ENCODE measurements at places on chromosomes 12 and 14.

DNA sequence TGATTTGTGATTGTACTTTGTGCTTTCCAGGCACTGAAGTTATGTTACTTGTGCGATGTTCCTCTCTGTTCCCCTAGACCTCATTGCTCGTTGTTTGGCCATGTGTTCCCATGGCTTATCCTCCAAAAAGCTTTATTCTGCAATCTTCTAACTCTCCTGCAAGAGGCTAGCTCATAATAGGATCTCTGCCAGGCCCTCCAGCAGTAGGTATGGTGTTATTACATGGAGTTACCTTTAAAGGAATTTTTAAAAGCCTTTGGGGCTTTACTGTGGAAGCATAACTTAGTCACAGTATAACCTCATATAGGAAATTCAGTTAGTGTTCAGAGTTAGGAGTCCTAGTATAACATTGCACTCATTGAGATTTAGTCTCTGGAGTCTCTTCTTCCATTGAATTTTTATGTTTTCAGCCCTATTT is 292.3 kb downstream of the RAD51B start:
- no peak for DNase-seq

- DNase-seq, result no peak
These were observed 3.9 kb downstream of the RNASE11 start for GRCh38 chr14:20583908-20584307.

DNA sequence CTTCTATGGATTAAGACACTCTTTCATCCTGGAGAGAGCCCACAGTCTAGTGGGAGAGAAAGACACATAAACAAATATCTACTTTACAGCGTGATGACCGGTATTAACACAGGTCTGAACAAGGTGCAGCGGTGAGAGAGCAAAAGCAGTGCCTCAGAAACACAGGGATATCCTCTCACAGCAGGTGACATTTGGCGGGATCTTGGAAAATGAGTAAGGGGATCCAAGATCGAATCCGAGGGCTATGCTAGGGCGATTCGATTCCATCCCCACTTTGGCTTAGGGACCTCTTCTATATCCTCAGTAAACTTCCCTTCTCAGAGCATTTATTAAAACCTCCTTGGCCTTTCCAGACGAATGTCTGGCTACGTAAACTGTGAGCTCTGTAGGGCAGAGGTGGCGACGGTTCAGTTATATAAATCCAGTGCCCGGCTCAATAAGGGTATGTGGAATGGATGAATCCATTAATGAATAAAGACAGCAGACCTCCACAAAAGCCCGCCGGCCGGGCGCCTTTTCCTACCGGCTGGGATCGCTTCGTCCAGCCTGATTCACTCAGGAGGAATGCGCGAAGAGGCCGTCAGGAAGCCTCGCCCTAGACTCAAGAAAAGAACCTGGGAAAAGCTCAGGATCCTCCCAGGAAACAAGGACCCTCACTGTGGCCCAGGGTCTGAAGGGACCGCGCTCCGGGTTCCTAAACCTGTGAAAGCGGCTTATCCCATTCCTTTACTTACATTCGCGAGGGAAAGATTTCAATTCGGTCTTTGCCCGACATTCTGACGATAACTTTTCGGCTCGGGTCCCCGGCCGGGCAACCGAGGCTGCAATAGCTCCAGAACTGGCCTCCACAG is 455 bp downstream of the ATP6V1D start:
- DNase-seq, result no peak

GRCh38 chr12:115146453-115146852 is 462.5 kb upstream of the TBX3 start:
- DNase-seq, result no peak

DNA sequence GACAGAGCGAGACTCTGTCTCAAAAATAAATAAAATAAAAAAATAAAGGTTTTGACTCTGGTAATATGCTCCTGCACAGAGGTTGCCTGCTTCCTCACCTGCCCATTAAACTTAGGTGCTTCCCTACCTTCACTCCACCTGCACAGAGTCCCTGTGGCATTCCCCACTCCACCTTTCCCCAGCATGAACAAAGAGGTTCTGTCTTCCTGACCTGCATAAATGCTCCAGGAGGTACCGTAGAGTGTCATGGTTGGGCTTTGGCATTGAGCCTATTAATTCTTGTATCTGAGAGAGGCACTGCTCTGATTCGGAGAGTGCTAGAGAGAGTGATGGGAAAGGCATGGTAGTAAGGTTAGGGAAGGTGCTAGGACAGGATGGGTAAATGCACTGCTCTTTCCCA is 6.3 kb downstream of the ARHGAP9 start:
- no peak for DNase-seq

DNA sequence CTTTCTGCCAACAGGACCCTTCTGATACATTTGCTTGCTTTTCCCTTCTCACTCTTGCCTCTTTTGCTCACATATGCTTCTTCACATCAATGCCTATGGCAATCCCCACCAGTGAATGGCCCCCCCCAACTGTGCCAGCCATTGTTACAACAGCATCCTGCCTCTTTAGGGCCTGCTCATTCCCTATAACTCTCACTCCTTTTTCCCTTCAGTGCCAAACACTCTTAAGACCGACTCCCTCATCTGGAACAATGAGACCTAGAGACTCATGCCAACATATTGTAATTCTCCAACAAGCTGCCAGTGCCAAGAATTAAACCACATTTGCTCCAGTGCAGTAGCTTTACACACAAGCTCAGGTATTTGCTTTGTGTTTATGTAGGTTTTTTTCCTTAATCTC is 189.0 kb downstream of the SOX5 start:
- DNase-seq, result no peak

DNA sequence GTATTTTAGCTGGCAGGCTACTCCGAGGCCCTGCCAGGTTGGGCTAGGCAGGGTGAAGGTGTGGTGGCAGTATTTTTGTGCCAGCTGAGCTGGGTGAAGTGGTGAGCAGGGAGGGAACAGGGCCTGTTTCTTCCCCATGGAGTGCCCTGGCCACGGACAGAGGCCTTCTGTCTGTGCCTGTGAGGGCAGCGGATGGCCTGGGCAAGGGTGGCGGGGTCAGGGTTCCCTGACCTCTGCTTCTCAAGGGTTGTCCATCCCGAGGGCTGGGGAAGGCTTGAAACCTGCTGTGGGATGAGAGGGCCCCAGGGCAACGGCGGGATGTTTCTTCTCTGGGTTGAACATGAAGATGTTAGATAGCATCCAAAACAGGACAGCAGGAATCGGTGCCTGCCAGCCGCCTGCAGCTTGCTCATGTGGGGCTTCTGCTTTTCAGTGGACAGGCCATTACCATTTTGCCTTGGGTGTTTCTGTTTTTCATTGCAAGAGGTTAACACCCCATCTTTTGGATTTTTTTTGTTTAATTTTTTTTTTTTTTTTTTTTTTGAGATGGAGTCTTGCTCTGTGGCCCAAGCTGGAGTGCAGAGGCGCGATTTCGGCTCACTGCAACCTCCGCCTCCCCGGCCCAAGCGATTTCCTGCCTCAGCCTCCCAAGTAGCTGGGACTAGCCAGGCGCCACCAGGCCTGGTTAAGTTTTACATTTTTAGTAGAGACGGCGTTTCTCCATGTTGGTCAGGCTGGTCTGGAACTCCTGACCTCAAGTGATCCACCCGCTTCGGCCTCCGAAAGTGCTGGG is 3.3 kb downstream of the MTA1 start:
- no peak for DNase-seq

- DNase-seq, result no peak
These were observed 34.6 kb downstream of the FIGNL2 start for GRCh38 chr12:51813931-51814310.

- DNase-seq, result no peak
These were observed 8.7 kb upstream of the SMUG1 start for GRCh38 chr12:54197431-54197909.

DNA sequence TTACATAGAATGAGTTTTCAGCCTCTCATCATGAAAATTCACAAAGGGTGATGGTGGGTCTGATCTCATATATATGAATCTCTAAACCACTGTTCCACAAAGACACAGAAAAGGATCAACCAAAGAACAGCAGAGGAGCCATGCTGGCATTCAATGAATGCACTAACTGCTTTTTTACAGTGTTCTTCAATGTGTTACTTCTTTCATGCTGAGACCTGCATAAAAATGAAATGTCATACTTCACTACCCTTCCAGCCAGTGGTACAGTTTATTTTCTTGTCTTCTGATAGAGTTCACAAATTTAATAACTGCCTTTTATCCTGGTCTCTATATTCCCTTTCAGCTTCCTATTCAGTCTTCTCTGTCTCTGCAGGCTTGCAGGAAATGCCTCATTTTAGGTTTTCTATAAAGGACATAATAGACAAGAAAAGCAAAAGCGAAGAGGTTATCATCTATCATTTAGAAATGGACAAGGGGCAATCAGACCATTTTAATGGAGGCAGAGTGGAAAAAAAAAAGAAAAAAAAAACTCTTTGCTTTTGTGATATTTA is 836.7 kb upstream of the FOXG1 start:
- DNase-seq, result no peak

DNA sequence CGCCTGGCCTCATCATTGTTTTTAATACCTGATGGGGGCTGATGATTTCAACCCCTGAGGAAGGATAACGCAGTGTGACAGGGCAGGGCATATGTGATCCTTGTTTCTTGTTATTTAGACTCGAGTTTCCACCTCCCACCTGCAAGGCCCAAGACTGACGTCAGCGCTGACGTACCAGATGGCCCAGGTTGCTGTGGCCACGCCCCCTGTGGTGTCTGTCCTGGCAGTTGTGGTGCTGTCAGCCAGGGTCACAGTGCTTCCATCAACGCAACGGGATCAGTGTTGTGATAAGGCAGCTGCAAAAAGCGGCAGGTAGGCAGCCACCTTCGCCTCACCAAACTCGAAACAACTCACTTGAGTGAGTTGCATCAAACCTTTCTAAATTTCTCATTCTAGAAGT is 18.4 kb downstream of the DDX51 start:
- DNase-seq, result no peak

DNA sequence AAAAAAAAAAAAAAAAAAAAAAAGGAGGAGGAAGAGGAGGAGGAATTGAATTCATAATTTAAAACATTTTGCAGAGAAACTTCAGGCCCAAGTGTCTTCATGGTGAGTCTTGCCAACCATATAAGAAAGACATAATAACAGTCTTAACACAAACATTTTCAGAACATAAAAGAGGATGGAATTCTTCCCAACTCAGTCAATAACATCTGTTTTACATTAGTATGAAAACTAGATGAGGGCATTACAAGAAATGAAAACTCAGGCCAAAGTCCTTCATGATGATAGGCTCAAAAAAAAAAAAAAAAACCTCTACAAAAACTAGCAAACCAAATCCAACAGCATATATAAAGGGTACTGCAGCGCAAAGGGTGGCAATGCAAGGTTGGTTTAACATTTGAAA is 151.6 kb downstream of the FOXA1 start:
- DNase-seq, result no peak

DNA sequence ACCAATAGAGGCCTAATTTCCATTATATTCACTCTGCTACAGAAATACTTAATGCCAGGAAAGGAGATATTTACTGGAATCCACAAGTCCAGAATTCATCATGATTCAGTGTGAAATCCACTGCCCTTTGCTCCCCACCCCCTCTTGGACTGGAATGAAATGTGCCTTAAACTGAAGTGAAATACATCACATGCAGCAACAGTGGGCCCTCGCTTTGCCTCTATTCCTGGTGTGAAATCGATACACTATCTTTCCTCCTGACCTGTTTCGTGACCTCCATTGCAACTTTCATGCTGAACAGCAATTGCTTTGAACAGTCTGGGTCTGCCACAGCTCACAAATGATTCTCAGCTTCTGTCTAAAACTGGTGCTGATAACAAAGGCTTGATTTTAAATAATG is 100.6 kb downstream of the NPAS3 start:
- DNase-seq, result no peak

DNA sequence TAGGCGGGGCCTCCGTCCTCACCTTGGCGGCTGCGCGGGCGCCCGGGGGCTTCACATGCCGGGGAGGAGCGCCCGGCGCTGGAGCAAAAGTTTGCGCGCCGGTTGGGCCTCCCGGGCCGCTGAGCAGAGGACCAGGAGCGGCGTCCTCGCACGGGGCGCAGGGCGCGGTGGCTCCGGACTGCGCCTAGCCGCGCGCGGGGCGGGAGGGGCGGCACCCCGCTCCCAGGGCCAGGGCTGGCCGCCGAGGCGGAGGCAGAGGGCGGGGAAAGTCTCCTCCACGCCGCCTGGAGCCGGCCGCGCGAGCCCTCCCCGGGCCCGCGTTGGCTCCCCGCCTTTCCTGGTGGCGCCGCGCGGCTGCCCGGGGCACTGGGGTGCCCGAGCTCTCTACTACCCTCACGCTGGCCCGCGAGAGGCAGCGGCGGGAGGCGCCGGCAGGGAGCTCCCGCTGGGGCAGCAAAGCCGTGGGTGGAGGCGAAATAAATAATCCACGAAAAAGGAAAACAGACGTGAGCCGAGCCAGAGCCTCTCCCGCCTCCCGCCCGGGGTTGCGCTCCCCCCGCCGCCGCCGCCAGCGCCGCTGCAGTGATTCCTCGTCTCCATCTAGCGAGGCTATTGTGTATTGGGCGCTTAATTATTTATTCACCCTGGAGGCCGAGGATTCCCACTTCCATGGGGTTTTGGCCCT is 400 bp upstream of the PRIMA1 start:
- no peak for DNase-seq

DNA sequence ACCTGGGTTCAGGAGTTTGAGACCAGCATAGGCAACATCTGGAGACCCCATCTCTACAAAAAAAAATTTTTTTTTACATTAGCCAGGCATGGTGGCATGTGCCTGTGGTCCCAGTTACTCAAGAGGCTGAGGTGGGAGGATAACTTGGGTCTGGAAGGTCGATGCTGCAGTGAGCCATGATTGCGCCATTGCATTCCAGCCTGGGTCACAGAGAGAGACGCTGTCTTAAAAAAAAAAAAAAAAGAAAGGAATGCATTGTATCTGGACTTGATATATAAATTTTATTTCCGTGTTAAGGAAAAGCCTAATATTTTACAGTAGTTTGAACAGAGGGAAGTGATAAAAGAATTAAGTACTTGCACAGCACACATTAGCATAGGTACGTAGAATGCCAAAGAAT is 97.2 kb downstream of the ZC3H14 start:
- no peak for DNase-seq

- no peak for DNase-seq
These were observed 585 bp upstream of the DYRK2 start for GRCh38 chr12:67647799-67648520.

DNA sequence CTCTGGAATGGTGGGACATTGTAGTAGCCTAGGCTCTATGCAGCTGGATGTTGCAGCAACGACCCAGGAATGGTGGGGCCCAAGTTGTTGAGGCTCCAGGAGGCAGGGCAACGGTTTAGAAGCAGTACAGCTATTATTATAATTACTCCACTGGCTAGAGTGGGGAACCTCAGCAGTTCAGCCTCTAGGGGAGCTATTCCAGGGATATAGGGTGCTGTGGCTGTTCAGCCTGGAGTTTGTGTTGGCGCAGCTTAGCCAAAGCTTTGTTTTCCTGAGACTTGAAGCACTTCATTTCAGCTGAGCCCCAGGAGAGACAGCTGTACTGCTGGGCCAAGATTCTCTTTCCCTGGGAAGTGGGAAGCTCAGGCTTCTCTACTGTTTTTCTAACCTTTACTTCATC is 1023.0 kb upstream of the ATXN7L3B start:
- DNase-seq, result no peak

Data from activated naive CD8-positive, alpha-beta T cell treated with anti-CD3 and anti-CD28 coated beads, Interleukin-2, amount 50 U/mL, for 16 hours (primary cell).